ENCODE measurements at places on chromosomes 3 and 15.

GRCh38 chr3:179149406-179149867 lies 1.3 kb downstream of the PIK3CA start:
- peak; percentile 17 for DNase-seq

- no peak for DNase-seq
Observed at GRCh38 chr15:86797135-86797534, 717.5 kb downstream of the AGBL1 start.

DNA sequence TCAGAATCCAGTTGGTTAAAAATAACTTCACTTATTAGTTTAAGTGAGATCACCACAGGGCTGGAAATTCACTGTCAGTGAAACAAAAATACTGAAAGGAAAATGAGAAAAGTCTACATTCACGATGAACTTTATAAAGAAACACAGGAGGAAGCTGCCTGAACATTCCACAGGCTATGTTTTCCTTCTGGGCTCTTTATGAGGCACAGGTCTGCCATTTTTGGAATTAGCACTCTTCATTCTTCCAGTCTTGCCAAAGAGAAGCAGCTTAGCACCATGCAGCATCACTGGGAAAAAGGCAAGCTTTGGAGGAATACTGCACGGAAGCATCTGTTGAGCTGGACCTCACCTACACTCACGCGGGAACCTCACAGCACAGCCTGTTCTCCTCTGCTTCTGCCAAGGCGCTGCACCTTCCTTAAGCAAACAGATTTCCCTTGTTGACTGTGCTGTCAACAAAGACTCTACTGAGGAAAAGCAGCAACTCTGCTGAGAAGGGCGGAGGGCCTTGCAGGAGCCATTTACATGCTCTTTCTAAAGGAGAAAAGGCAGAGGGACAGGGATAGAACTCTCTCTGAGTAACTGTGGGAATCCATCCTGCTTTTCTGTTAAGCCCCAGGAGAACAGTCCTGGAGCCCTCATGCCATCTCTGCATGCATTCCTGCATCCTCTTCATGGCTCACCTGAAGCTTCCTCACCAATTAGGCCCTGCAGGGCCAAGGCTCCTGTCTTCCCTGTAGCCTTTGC lies 15.7 kb downstream of the SUSD5 start:
- DNase-seq, result no peak

DNA sequence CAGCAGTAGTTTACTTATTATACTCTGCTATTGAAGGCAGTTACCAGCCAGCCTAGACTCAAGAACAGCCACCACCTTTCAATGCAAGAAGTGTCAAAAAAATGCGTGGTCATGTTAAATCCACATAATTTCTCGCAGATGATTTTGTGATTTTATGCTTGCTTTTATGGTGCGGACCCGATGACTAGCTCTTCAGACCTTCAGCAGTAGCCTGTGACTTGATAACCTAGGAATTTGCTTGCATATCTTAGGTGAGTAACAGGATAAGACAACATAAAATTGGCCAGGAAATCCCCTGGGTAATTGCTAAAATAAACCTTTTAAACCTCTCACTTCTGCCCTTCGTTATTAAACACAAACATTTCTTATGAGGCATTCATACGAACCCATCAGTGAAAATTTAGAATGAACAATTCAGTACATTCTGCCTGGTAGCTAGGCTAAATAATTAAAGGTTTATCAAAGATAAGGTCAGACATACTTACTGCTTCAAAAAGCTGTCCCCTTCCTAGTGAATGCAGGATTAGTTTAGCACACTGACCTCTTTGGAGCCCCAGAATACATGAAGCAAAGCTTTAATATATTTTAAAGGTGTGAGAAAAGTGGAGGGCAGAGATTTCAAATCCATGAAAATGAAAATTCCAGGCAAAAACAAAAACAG lies 798.8 kb downstream of the OTOL1 start:
- peak; percentile 98 for DNase-seq

- peak; percentile 9 for DNase-seq
Observed at GRCh38 chr3:197427021-197427420, 128.6 kb upstream of the DLG1 start.

DNA sequence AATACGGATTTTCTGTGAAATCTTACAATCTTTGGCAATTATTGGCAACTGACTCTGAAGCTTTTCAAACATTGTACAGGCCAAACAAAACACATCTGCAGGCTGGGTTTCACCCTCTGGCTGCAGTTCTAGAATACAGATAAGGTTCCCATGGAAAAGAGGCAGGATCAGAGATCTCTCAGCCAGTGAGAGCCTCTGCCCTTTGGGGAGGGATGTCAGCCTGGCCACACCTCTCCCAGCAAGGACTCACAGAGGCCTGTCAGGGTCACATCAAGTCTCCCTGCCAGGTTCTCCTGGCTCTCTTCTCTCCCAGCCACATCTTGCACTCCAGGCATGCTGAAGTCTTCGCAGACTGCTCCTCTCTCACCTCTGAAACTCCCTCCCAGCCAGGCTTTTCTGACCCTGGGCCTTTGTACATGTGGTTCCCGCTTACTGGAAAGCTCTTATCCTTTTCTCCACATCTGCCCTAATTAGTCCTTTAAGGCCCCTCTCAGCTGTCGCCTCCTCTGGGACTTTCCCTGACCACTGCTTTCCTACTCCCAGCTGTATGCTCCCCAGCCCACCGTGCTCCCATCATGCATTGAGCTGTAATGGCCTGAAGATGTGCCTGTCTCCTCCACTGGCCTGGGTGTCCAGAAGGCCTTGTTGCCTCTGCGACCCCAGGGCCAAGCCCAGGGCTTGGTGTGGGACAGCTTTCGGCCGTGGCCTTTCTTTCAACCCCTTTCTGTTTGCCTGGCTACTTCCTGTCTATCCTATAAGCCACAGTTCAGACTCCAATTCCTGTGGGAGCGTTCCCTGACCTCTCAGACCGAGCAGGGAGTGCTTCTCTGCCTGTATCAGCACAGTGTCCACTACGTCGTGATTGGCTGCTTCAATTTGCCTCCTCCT lies 4.3 kb downstream of the RBP1 start:
- peak; percentile 47 for DNase-seq

DNA sequence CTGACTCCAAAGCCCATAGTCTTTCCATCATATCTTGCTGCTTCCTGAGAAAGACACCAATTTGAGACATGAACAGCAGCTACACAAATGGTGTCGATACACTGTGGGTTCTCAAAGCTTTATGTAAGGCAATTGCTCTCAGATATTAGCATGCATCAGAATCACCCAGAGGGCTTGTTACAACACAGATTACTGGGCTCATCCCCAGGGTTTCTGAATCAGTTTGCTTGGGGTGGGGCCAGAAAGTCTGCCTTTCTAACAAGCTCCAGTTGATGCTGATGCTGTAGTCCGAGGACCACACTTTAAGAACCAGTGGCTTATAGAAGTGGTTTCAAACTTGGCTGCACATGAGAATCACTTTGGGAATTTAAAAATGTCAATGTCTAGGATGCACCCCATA lies 86.5 kb downstream of the SEMA6D start:
- no peak for DNase-seq

GRCh38 chr3:45216021-45216609 lies 10.0 kb downstream of the TMEM158 start:
- DNase-seq, result no peak

- no peak for DNase-seq
Observed at GRCh38 chr3:112638327-112639020, 2.5 kb downstream of the CCDC80 start.

DNA sequence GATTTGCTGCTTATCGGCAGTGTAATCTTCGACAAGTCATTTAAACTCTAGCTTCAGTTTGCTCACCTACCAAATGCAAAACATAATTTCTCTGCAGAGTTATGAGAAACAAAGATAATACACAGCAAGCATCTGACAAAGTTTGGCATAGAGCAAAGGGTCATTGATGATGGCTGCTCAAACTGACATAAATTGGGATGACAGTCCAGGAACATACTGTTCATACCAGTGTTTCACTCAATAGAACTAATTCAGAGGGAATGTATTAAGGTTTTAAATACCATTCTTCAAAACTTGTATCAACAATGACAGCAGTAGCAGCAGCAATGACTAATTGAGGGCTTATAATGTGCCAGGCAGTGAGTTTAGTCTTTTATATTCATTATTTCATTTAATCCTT lies 137.6 kb downstream of the SPATA16 start:
- no peak for DNase-seq

DNA sequence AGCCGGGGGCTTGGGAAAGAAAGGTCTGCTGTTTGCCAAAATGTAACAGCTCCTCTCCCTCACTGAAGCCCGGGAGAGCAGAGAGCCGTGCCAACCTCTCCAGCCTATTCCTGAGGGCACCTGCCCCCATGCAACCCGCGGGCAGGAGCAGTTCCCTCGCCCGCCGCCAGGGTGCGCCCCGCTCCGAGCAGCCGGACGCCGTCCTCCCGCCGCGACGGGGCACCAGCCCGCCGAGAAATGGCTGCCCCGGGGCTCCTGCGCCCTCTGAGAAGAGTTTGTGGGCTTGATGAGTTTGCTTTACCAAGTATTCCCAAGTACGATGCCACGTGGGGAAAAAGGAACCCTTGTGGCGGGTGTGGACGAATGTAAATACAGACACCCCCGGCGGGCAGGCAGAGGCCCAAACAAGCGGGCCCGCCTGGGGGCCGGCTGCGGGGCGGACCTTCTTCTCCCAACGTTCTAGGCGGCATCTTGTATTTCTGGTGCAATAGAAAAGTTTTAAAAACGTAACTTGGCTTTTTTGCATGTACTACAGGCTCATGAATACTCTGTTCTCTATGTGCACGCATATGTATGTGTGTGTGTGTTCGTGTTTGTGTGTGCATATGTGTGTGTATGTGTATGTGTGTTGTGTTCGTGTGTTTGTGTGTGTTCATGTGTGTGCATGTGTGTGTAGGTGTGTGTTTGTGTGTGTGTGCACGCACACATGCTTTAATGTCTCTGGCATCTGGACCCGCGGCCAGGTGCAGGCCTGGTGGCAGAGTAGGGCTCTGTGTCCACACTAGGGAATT lies 162.9 kb downstream of the CHSY1 start:
- DNase-seq, result peak; percentile 46

- DNase-seq, result peak; percentile 86
Observed at GRCh38 chr3:40116478-40117177, 192.9 kb upstream of the EIF1B start.

GRCh38 chr3:73685061-73685460 lies 60.3 kb upstream of the PDZRN3 start:
- DNase-seq, result no peak

DNA sequence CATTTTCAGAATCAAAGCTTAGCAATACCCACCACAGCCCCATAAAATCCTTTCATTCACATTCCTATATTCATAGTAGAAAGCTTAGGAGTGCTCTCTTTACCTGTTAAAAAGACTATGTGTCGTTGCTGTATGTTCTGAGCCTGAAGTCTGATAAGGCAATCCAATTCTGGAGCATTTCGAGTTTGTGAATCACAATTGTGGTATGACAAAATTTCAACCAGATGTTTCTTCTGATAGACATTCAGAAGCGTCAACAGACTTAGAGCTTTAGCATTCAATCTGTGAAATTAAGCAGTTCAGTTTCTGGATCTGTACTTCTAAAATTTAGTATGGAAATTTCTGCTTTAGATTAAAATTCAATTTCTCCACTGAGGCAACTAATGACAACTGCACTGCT lies 58.3 kb downstream of the TASOR start:
- DNase-seq, result peak; percentile 58

DNA sequence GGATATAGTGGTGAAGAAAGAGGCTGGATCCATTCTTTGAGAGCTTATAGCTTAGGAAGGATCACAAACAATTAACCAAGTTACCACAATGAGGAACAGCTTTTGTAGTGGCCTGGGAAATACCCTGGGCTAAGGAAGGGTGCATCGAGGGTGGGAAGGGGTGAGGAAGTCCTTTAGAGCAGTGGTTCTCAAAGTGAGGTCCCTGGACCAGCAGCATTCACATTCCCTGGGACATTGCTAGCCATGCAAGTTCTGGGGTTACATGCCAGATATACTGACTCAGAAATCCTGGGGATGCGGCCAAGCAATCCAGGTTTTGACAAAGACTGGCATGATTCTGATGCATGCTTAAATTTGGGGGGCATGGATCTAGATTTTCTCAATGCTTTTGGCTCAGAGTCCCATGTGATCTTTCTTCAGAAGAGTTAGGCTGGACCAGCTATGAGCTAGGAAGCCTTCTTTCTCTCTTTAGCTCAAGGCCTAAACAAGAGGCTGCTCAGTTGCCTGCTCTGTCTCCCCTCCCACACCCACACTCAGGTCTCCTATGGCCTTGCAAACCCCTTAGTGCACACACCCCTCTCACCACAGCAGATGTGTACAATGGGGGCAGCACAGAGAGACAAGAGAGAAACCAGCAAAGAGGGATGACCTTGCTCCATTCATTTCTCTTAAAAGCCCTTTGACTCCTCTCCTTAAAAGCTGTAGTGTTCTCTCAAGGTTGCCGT lies 1.8 kb upstream of the CCR1 start:
- no peak for DNase-seq

GRCh38 chr3:38059591-38059990 lies 20.6 kb downstream of the DLEC1 start:
- DNase-seq, result no peak
